Activated naive CD8-positive, alpha-beta T cell treated with anti-CD3 and anti-CD28 coated beads, Interleukin-2, amount 10 ng/mL, durations not matched to agents 7 days and 5 days (primary cell): ENCODE measurements at places on chromosomes 7 and 10. TPM values are rescaled to one million over a fixed set of nuclear protein-coding genes. Genes with fewer than 3 reads are reported as not detected.

The ACTL6B gene
- total RNA-seq = not detected

The TMUB1 gene
- 78.3 TPM for total RNA-seq

The PNLIPRP2 gene
- total RNA-seq = not detected

The C10orf105 gene
- 0.30 TPM for total RNA-seq

DNA sequence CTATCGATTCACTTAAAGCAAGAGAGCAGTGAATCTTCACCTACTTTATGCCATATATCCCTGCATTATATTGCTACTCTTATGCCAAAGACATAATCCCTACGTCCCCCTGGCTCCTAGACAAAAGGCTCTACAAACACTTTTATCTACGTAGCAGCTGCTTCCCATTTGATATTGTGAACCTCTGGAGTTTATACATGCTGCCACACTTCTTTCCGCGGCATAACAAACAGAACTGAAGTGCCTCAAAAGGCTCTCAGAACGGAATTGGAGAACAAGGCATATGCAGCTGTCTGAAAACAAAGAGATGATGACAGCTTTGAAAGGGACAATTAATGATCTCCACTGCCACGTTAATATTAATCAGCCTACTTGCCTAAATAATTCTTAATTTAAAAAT, 985.6 kb upstream of the LRRN3 start:
- no peak overlapping the region for H3K27ac ChIP-seq
- peaks cover 2% of the 10 kb centered on the region for H3K27me3 ChIP-seq
- H3K36me3 ChIP-seq = no peaks in the 10 kb centered on the region
- no peaks in the 10 kb centered on the region for H3K4me1 ChIP-seq
- no peak overlapping the region for H3K4me3 ChIP-seq
- DNase-seq = no peak

DNA sequence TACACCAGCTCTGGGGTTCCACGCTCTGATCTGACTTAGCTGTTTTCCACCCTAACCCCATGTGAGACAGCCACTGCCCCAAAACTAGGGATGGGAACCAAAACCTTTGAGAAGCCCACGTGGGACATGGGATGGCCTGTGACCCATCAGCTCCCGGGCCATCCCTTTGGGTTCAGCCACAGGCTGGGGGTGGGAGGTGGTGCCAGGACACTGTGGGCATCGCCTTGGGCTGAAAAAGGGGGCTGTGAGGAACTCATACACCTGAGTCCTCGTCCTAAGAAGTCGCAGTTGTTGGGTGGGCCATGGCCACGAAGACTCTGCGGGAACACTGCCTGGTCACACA, 379.1 kb downstream of the DNAJB6 start:
- H3K27me3 ChIP-seq = no peaks in the 10 kb centered on the region
- H3K36me3 ChIP-seq = no peaks in the 10 kb centered on the region
- DNase-seq = no peak
- H3K27ac ChIP-seq = peak overlapping the region; percentile 16

DNA sequence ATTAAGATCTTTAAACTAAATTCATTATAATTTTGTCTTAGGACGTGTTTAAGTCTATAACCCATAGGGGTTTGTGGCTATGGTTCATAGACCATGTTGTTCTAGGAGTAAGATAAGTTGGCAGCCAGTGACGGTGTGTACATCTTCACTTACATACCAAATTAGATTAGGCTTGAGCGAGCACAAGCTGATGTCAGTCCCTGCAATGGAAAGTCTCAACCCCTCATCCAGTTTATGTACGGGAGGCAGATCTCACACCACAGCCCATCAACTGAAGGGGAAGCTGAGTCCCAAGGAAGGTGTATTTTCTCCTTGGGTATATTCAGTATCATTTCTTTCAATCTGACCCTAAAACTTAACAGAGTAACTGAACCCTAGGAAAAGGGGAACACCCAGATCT, 5.1 kb upstream of the SMC3 start:
- DNase-seq = no peak
- peaks cover 51% of the 10 kb centered on the region for H3K27me3 ChIP-seq
- no peak overlapping the region for H3K4me3 ChIP-seq
- no peak overlapping the region for H3K27ac ChIP-seq
- no peaks in the 10 kb centered on the region for H3K36me3 ChIP-seq
- H3K4me1 ChIP-seq = peaks cover 4% of the 10 kb centered on the region

DNA sequence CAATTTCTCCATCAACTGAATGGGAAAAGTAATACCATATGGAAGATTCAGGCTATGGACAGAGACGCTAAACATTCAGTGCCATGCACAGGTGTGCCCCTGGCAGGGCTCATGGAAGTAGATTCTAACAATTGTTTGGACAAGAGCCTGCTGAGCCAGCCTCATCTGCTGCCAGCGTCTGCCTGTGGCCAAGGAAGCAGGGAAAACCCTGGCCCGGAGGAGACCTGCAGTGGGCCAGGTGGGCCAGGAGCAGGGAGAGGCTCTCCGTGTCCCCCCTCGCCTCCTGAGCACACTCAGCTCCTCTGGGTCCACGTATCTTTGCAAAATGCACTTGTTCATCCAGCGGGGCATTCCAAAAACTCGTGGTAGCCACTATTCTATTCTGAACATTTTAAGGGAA, 130.1 kb downstream of the TCERG1L start:
- no peak overlapping the region for H3K27ac ChIP-seq
- H3K36me3 ChIP-seq = no peaks in the 10 kb centered on the region
- no peak overlapping the region for H3K4me3 ChIP-seq
- H3K4me1 ChIP-seq = no peaks in the 10 kb centered on the region

GRCh38 chr7:94062372-94062771, 58.2 kb upstream of the BET1 start:
- no peaks in the 10 kb centered on the region for H3K36me3 ChIP-seq
- no peak overlapping the region for H3K27ac ChIP-seq
- H3K4me1 ChIP-seq = peaks cover 18% of the 10 kb centered on the region
- DNase-seq = no peak
- peaks cover 56% of the 10 kb centered on the region for H3K27me3 ChIP-seq
- no peak overlapping the region for H3K4me3 ChIP-seq
